HAP-1 (cell line): ENCODE measurements at places on chromosomes 2 and 18.
A peak's percentile ranks its signal among the peaks of the same experiment; 100 is the strongest.

- DNase-seq, result no peak
Observed at GRCh38 chr18:23852236-23853045, 162.1 kb upstream of the TTC39C start.

GRCh38 chr2:159202568-159203071 lies 83.9 kb downstream of the WDSUB1 start:
- DNase-seq, result no peak

- DNase-seq, result no peak
Observed at GRCh38 chr18:24446953-24447538, 13.4 kb upstream of the HRH4 start.

GRCh38 chr2:234805836-234806235 lies 146.0 kb upstream of the SH3BP4 start:
- no peak for DNase-seq

GRCh38 chr2:45674035-45674816 lies 22.8 kb downstream of the PRKCE start:
- peak; percentile 4 for DNase-seq

GRCh38 chr18:9535430-9535991 lies 60.2 kb downstream of the RALBP1 start:
- DNase-seq, result no peak

DNA sequence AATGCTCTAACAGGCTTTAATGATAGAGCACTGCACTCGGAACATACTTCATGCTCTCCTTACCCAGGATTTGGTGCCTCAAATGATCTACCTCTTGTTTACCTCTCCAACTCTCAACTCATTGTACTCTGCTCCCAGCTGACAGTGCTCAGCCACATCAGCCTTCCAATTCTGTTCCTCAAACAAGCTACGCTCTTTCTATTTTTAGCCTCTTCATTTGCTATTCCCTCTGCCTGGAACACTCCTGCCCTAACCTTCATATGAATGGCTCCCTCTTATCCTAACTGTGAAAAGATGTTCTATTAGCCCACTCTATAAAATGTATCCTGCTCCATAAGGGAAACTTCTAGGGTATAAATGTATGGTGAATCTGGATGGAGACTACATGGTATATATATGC lies 42.5 kb downstream of the PIGN start:
- DNase-seq, result no peak

- no peak for DNase-seq
Observed at GRCh38 chr18:11960743-11961380, 20.4 kb upstream of the IMPA2 start.

DNA sequence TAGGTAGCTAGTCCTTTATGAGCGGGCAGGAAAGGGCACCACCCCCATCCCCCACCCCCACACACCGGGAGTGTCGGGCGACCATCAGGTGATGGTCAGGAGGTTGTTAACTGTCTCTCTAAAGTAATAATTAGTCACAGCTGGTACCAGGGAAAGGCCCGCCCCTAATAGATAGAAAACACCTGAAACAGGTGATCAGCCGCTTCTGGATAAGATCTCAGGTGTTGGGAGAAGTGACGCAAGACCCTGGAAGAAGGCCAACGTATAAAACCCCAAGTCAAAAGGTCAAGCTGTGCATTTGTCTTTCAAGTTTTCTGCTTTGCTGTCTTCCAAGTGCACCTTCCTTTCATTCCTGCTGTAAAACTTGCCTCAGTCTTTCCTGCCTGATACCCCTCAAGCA lies 59.6 kb upstream of the LINC00305 start:
- no peak for DNase-seq

- DNase-seq, result no peak
Observed at GRCh38 chr2:241314226-241315092, 1.0 kb downstream of the HDLBP start.

GRCh38 chr2:208306291-208306690 lies 40.2 kb downstream of the PIKFYVE start:
- no peak for DNase-seq

GRCh38 chr2:133044556-133044955 lies 374.6 kb upstream of the LYPD1 start:
- no peak for DNase-seq

DNA sequence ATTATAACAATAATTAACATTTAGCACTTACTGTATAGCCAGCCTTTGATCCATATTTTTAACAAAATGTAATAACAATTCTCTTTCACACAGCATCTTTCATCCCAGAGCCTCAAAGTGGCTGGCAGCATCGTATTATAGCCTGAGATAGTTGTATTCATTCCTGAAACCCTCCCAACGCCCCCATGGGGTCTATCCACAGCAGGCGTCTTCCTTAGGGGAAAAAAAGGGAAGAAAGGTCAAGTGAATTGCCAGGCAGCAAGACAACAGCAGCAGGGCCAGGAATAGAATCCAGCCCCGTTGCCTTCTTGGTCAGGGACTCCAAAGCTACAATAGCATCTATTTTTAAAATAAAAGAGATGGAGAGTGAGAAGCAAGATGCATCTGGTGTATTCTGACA lies 424.4 kb upstream of the ID2 start:
- no peak for DNase-seq

GRCh38 chr2:13714466-13714865 lies 918.1 kb upstream of the LRATD1 start:
- DNase-seq, result no peak

DNA sequence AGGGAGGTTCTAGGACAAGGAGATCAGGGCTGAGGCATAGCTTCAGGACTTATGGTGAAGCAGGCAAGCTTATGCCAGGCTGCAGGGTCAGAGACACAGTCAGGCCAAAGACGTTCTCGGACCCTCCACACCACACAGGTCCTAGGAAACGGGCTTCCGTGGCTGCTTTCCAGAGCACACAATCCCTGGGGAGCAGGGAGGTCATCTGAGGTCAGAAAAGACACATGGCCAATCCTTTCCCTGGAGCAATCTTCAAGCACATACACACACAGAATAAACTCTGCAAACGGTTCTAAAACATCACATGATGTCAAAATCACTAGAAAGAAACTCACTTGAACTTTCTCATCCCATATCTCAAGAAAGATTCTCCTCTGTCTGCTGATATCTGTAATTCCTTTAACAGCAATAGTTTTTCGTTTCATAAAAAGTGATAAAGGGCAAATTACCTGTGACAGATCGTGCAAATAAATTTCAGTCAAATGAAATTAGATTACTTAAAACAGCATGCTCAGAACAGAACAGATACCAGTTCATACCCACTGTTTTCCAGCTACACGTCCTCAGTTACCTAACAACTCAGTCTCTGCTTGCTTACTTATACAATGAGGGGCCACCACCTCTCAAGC lies 63.9 kb downstream of the MBOAT2 start:
- DNase-seq, result no peak

DNA sequence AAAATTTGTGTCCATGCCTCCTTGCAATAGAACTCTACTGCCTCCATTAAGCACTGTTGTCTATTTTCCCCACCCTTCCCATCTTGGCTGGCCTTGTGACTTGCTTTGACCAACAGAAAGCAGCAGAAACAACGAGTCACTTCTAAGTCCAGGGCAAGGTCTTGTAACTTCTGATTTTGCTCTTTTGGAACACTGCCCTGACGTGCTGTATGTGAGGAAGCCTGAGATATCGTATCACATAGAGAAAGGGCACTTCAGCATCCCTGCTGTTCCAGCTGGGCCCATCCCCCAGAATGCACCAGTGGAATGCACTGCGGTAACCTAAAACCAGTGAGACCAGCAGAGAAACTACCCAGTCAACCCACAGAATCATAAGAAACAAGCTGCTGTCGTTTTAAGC lies 28.1 kb downstream of the NCKAP1 start:
- no peak for DNase-seq

DNA sequence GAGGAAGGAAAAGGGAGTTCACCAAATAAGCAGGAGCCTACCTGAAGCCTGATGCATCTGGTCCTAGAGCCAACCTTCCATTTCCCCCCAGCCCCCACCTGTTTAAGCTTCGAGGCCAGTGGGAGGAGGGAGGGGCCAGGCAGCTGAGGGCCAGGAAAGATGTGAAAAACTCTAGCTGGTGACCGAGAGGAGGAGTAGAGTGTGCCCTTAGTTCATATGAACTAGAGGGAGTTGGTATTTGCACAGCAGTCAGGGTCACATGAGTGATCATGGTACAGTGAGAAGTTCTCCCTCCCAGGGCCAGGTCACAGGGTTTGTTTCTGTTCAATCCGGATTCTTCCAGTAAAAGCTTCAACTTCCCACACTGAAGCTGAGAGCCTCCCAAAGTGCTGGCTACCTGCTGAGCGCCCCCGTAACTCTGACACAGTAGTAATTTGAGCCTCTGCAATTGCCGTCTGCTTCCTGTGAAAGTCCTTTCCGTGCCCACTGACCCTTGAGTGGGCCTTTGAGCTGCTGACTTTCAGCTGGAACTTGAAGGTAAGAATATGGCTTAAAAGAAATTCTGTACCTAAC lies at the start of gene SULT1C2:
Gene SULT1C2, plus strand, starts transcription at position 362 of the 573 bp plus-strand sequence. CDS start 4,773 bp downstream, outside the sequence.
- no peak for DNase-seq

- DNase-seq, result no peak
Observed at GRCh38 chr2:160322320-160322719, 122.2 kb upstream of the ITGB6 start.

DNA sequence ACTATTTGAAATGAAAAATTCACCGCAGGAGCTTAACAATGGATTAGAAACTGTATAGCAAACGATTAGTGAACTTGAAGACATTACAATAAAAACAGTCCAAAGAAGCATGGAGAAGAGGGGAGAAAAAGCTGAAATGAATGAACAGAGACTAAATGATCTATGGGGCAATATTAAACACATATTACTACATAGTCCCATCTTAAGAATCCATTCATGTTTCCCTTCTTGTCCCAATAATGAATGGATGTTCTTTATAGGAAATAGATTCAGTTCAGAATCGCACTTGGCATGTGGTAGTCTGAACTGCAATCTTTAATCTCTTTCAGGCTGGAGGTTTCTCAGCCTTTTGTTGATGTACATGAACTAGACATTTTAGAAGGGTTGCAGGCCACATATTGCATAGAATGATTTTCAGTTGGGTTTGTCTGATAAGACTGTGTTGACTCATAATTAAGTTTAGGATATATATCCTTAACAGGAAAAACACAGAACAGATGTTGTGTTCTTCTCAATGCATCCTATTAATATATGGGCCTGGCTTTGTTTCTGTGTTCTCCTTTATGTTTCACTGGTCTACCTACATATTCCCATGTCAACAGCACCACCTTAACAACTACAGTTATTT lies 27.9 kb downstream of the CCDC88A start:
- no peak for DNase-seq

DNA sequence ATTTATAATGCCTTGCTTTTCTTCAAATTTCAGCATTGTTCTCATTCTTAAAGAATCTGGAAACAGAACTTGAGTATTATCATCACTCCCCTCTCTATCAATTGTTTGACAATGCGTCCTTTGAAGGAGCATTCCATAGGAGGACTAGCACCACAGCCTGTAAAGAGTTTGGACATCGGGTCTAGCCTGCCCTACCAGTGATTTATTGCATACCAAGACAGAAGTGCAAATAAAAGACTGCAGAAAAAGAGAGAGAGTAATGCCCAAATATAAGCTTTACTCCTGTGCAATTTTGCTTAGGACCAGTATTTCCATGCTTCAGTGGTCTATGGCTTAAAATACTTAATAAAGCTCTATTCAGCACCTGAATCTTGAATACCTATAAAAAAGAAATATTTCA lies 55.4 kb upstream of the MAP2 start:
- DNase-seq, result no peak

- no peak for DNase-seq
Observed at GRCh38 chr18:35524226-35524625, 26.5 kb upstream of the INO80C start.

DNA sequence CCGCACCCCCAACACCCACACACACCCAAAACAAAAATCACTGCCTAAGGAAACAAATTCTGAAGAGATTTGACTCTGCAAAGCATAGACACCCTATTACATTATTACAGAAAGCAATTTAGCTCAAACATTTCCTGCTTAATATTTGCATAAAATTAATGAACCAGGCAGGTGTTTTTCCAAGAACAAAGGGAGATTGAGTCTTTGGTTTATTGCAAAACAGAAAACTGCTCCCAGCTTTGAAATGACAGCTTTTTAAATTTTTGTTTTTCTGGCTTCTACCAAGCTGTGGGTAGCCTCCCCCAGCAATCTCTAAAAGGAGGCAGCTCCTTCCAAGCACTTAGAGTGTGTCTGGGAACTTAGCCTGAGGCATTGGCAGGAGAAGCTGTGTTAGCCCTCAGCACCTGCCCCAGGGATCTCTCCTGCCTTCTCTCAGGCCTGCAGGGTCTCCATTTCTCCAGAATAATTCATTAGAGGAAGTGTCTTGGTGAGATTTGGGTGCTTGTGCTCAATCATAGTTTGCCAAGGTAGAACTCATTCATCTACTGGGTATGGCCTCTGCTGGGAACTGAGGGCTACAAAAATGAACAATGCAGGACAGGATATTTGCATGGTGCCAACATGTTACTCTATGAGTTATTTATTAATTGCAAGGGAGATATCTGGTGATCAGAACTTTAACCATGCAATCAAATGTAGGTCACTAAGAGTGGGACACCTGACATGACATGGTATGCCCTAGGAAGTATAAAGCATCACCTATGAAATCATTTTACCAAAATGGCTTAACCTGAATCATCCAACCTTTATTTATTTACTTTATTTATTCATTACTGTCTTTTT lies 58.7 kb downstream of the B3GNT2 start:
- DNase-seq, result no peak

DNA sequence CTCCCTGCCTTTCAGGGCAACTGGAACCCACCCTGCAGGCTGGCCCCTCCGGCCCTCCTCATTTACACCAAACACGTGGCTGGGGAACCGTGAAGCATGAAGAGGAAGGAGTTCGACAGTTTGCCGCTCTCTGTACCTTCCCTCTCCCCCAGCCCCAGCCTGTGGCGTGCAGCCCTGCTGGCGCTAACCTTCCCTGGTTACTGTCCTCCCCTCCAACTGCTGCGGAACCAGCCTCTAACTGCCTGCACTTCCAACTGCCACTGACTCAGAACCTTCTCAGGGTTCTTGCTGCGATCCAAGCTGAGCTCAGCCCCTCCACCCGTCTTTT lies 19.2 kb upstream of the GNAL start:
- no peak for DNase-seq

DNA sequence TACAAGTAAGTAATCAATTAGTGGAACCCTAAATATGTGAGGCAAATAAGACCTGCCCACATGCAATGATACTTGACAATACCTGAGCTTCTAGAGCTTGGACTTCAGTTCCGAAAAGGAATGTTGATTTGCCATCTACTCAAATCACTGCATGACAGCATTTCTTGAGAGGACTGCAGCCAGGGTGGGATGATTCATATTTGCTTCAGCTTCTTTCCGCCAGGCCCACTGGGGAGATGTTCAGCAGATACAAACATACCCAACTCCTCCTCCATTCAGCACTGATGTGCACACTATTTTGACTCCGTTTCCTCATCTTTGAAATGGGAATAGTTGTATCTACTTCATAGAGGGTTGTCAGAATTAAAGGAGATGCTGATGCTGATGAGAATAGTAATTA lies 28.8 kb upstream of the TMEM177 start:
- no peak for DNase-seq

DNA sequence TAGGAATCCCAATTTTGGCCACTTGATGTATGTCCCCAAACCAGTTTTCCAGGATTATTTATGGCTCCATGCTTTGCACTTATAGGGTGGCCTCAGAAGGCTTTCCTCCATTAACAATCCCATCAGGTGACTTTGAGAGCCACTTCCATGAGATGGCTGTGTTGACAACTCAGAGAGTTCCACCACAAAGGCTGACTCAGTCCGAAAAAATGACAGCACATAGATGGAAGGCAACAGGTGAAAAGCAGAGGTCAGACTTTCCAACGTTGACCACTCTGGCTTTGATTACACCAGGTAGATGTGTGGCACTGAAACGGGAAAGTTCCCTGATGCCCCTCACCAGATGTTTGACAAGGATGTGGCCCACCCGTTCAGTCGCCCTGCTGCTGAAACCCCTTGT lies 431.4 kb upstream of the TNP1 start:
- no peak for DNase-seq

- DNase-seq, result no peak
Observed at GRCh38 chr2:129061069-129061768, 742.6 kb upstream of the HS6ST1 start.
